Spinal cord (tissue), 10 donors: ENCODE measurements at places on chromosomes 2 and 18. TPM values are rescaled to one million over a fixed set of nuclear protein-coding genes. Genes with fewer than 3 reads are reported as not detected.

- DNase-seq, result no peak
These were observed 53.0 kb upstream of the LCLAT1 start for GRCh38 chr2:30394096-30394495.

- DNase-seq, result no peak
These were observed 121.8 kb upstream of the EPAS1 start for GRCh38 chr2:46175419-46175818.

GRCh38 chr2:48532824-48533223 lies 2.9 kb downstream of the STON1 start:
- DNase-seq, result no peak

DNA sequence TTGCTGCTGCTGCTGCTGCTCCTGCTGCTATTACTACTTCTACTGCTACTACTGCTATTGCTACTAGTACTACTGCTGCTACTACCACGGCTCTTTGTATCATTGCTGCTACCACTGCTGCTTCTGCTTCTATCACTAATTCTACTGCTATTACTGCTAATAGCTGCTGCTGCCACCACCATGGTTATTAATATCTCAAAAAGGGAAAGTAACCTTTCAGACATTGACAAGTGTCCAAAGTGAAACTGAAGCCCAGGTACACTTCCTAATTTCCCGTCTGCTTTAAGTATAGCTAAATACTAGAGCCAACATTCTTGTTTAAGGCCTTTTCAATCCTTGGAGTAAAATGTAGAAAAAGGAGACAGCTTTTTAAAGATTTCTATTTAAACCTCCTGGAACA lies 45.4 kb upstream of the EHBP1 start:
- no peak for DNase-seq

- peak; percentile 29 for DNase-seq
These were observed 1.7 kb upstream of the STAMBP start for GRCh38 chr2:73827018-73827417.

DNA sequence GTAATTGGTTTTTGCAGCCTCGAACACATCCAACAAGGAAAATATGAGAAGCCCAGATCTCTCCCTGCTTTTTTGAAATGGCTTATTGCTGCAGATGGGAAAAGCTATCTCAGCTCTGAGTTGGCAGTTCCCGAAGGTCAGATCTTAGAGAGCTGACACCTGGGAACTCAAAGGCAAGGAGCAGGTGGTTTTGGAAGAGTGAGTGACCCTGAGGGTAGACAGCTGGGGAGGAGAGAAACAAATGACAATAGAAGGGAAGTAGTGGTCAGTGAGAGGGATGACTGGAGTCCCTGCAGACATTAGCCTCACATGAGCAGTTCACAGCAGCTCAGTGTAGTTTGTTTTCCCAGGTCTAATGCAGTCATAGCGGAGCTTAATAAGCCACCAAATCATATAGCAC lies 317.9 kb downstream of the STK39 start:
- DNase-seq, result no peak

GRCh38 chr2:130336877-130337734 lies 5.6 kb upstream of the IMP4 start:
- peak; percentile 97 for DNase-seq

DNA sequence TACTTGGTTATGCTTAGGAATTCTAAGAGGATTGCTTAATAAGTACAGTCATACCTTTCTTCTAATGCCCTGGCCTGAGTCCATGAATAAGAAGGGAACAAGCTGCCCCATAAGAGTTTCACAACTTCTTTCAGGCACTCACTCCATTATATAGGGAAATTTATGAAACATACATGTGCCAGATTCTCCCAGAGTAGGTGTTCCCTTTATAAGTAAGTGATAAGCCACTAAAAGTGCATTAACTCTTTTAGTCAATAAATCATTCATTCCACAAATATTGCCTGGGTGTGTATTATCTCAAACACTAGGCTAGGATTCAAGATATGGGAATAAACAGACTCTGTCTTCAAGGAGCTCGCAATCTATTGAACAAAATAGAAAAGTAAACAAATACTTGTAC lies 84.5 kb upstream of the RBBP8 start:
- DNase-seq, result no peak

GRCh38 chr2:148754864-148755263 lies 110.3 kb downstream of the EPC2 start:
- DNase-seq, result no peak

DNA sequence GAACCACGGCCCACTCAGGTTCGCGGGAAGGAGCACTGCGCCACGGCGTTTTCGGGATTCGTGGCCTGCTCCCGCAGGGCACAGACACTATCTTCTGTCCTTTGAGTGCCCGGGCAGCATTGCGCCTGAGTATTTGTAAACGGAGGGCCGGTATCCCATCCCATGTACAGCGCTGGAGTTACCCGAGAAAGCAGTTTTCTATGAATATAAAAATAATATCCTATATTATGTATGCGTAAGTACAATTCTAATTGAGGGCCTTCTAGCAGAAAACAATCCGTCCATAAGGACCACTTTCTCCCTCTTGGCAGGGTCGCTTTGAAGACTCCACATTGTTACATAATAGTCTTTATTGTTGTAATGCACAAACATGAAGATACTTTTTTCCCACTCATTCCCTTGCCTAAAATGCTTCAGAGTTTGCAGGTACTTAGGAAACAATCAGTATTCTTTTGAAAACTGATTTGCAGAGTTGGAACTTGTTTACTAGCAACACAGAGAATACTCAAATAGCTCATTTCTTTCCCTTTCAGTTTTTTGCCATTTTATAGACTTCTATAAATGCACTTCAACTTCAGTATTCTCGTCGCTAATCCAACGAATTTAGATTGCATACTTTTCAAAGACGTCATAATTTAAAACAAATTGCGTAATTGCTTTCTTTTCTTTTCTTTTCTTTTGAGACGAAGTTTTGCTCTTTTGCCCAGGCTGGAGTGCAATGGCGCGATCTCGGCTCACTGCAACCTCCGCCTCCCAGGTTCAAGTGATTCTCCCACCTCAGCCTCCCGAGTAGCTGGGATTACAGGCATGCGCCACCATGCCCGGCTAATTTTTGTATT lies 1.0 kb upstream of the REV1 start:
- no peak for DNase-seq

GRCh38 chr2:20378891-20379519 lies 28.4 kb upstream of the PUM2 start:
- peak; percentile 91 for DNase-seq

DNA sequence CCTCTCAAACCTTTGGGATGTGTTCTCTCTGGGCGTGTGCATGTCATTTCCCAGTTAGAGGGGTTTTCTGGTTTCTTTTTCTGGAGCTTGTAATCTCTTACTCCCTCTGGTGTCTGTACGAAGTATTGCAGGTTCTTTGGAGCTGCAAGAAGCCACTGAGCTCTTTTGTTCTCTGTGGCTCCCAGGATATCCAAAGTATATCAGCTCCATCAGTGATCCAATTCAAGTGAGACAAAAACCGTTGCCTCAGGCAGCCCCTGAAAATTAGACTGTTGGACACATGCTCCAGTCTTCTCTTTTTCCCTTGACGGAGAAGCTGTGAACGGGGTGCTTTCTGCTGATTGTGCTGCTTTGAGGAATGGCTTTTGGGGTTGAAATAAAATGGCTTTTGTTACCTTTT lies 59.0 kb upstream of the LDLRAD4 start:
- DNase-seq, result peak; percentile 25

- peak; percentile 18 for DNase-seq
These were observed 5.4 kb downstream of the GDF7 start for GRCh38 chr2:20672201-20672951.

DNA sequence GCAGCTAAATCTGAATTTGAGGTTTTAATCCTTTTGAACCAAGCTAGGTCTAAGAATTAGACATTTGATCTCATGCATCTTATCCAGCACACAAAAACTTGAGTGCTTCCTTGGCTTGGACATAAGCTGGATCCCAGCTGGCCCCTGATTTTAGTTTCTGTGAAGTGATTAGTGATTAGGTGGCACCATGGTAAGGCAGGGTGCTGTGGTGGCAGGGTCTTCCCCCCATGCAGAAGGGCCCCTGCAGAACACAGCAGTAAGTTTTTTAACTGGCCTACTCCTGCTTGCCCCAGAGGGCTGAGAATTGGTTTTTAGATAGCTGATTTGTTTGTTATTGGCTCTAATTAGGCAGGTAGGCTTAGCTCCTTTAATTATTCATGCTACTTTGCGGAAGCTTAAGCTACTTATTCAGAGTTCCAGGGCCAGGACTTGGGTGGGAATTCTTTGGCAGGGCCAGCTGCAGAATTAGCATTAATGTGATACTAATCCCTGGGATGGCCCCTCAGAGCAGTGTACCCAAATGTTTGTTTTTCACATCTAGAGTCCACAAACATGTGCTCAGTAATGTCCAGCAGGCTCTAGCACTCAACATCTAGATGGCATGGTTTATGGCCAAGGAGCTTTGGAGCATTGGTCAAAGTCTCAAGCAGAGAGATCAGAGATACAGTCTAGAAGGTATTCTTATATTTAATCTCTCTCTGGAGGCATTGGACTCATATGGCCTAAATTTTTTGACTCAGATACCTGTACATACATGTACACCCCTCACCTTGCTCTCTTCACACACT lies 99.6 kb downstream of the FMNL2 start:
- no peak for DNase-seq

DNA sequence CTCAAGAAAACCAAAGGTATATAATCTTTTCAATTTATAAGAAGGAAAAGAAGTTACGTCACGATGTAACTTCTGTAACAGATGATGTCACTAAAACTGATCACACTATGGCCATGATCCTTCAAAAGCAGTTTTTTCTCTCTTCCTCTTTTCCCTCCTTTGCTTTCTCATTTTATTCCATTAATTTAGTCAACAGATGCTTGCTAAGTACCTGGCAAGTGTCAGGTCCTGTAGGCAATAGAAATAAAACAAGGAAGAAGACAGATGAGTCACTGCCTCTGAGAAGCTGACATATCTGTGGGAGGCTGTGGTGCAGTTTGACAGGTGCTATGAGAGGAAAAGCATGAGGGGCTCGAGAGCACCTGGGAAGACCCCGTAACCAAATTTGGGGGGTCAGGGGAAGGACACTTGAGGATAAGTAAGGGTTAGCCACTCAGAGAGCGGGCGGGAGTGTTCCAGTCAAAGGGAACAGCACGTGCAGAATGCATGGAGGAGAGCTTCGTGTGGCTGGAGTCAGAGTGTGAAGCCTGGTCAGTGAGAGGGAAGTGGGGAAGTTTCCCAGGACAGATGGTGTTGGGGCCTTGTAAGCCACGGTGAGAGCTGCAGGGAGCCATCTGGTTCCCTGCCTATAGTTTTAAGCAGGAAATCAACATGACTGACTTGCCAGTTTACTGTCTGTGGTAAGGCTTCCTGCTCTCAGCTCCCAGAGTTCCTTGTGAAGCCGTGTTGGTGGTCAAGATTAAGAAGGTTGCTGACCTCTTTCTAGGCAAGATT lies 198.8 kb upstream of the FOSL2 start:
- no peak for DNase-seq

- DNase-seq, result no peak
These were observed 39.5 kb downstream of the MBP start for GRCh38 chr18:77093067-77093430.

GRCh38 chr2:202382684-202383083 lies 6.6 kb downstream of the BMPR2 start:
- DNase-seq, result no peak

- no peak for DNase-seq
These were observed 52.8 kb downstream of the EIF2AK3 start for GRCh38 chr2:88574445-88574844.

- DNase-seq, result peak; percentile 70
These were observed 470.6 kb upstream of the MEX3C start for GRCh38 chr18:51668101-51668500.

GRCh38 chr2:172305066-172305465 lies 122.3 kb upstream of the ITGA6 start:
- DNase-seq, result no peak

DNA sequence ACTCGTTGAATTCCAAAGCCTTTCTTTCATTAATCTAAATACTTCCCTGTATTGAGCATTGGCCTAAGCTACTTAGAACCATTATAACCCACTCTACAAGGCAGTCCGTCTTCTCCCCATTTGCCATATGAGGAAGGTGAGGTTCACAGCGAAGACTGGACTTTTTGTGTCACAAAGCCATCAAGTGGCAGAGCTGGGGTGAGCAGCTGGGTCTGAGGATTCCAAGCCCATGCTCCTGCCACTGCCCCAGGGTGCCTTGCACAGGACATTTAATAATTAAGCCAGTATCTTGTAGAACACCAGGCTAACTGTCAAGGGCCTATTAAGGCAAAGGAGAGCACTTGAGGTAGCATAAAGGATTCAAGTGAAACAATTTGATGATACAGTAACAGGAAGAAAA lies 68.8 kb upstream of the ZNF397 start:
- no peak for DNase-seq

GRCh38 chr2:72084584-72084976 lies 63.1 kb downstream of the CYP26B1 start:
- no peak for DNase-seq

DNA sequence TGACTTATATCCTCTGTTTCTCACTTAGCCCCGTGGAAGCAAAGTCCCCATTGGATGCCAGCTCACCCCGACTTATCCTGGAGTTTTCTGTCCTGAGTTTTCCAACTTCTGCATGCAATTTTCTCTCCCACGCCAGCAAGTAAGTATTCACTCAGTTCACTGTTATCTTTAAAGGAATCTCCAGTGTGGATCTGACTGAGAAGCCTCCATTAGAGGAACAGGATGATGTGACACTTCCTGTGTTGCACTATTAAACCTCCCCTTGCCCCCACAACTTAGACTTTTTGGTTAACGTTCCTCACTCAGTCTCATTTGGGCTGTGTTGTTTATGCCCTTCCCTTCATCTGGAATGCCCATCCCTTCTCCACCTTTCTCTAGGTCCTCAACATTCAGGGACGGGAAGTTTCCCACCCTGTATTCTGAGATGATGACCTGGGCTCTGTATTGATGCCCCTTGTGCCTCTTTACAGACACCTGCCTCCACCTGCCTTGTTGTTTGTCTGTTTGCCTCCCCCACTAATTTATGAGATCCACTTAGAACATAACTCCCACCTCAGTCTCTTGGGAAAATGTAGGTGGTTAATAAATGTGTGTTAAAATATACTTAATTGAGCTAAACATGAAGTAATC lies 536.1 kb upstream of the RAB6C start:
- DNase-seq, result peak; percentile 40

- DNase-seq, result peak; percentile 72
These were observed 316.4 kb downstream of the DSEL start for GRCh38 chr18:67199993-67200617.

The SLC16A14 gene
- polyA plus RNA-seq, result 35.8 TPM

The UGT1A6 gene
- not detected for polyA plus RNA-seq

The IL1R2 gene
- polyA plus RNA-seq, result not detected

The ANKRD30B gene
- 2.2 TPM for polyA plus RNA-seq

The TEKT4 gene
- polyA plus RNA-seq, result 2.1 TPM

The RNF152 gene
- polyA plus RNA-seq, result 31.4 TPM

The PARD3B gene
- polyA plus RNA-seq, result 10.8 TPM

The ATP6V1C2 gene
- polyA plus RNA-seq, result 2.6 TPM

The HNMT gene
- polyA plus RNA-seq, result 36.6 TPM

The NR4A2 gene
- 7.6 TPM for polyA plus RNA-seq

The TUBA4B gene
- polyA plus RNA-seq, result 0.39 TPM

The IL37 gene
- not detected for polyA plus RNA-seq

The MAP3K20 gene
- 8.0 TPM for polyA plus RNA-seq

The RTP5 gene
- 27.9 TPM for polyA plus RNA-seq

The MALT1 gene
- polyA plus RNA-seq, result 18.2 TPM

The REG1B gene
- polyA plus RNA-seq, result not detected

The CAB39 gene
- polyA plus RNA-seq, result 100 TPM
